ENCODE measurements at places on chromosomes 6 and 20.

GRCh38 chr6:113997116-113997515 is 26.2 kb upstream of the HDAC2 start:
- peak; percentile 21 for DNase-seq

DNA sequence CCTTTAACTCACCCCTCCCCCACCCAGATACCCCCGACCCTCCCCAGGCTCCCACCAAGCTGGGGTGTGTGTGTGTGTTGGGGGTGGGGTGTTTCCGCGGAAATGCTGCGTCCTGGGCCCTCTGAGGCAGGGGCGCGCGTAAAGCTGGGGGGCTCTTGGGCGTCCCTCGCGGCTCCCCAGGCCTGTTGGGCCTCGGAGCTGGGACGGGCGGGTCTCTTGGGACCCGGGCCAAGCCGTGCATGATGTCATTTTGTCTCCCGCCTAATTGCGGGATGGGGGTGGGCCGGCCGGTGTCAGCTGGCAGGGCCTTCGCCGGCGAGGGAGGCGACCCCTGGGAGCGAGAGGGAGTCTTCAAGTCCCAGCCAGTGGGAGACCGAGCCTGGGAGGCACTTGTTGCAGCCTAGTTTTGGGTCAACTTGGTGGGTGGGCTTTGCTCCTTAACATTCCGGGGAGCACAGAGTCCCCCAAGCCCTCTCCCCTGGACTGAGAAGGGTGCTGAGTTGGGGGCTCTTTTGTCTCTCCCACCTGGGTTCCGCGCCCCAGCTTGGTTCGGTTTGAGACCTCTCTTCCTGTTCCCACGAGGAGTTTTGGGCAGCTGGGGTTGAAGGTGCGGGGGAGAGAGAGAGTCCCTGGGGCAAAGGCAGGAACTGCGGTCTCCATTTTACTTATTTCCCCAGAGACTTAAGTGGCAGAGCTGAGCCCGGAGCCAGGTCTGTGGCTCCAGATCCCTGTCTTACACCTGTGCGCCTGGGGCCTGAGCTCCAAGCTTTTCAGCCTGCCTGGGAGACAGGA is 623 bp downstream of the MYBL2 start:
- DNase-seq = no peak

GRCh38 chr20:60518022-60518421 is 559.8 kb downstream of the CDH26 start:
- no peak for DNase-seq

- DNase-seq = no peak
Observed at GRCh38 chr6:93341900-93342613, 77.3 kb downstream of the EPHA7 start.

- DNase-seq = no peak
Observed at GRCh38 chr6:56005426-56005825, 130.0 kb upstream of the BMP5 start.

- DNase-seq = peak; percentile 54
Observed at GRCh38 chr6:52049252-52050050, 38.0 kb downstream of the PKHD1 start.

GRCh38 chr6:101513181-101513580 is 119.7 kb downstream of the GRIK2 start:
- no peak for DNase-seq

DNA sequence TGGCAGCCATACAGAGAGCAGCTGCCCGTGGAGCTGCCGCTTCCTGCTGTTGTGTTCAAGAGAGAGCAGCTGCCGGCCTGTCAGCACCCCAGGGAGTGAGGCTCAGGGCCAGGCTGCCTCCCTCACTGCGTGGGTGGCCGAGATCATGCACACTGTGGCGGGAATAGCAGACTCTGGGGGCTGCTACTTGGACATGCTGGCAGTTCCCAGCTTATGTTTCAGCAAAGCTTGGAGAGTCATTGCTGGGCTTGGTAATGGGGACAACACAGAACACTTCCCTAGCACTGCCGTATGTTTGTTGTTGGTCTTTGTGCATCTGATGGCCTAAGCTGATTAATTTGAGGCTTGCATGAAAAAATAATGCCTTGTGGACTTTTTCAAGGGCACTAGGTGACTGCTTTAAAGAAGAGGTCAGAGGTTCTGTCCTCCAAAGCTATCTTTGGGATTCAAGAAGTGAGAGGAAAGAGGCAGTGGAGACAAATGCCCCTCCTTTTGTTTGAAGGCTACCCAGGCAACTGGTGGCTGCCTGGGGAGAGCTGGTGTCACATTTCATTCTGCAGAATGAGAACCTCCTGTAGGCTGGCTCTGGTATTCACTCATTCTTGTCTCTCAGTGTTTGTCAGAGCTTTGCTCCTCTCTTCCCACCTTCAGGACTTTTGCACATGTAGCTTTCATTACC is 18.8 kb downstream of the MRAP2 start:
- DNase-seq = no peak

DNA sequence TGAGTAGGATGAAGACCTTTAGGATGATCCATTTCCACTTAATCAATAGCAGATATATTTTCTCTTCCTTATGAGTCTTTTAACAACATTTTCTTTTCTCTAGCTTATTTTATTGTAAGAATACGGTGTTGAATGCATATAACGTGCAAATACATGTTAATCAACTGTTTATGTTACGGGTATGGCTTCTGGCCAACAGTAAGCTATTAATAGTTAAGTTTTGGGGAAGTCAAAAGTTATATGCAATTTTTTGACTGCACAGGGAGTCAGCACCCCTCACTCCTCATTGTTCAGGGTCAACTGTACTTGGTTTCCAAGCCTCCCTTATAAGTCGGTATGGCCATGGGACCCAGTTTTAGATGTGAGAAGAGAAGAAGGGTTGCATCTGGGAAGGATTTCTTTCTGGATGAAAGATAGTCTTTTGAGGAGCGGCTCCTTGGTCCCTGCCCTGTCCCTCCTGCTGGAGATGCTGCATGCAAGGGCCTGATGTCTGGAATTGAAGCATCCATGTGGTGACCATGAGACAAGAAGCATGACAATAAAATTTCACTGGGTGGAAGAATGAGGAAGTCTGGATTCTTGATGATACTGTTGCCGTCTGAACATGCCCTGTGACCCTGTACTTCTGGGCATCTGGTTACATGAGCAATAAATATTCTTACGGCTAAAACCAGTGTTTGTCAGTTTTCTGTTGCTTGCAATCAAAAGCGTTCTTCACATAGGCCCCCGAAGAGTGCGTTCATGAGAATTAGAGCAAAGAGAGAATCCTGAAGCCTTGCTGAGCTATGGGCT is 194.7 kb upstream of the PMEPA1 start:
- DNase-seq = no peak

DNA sequence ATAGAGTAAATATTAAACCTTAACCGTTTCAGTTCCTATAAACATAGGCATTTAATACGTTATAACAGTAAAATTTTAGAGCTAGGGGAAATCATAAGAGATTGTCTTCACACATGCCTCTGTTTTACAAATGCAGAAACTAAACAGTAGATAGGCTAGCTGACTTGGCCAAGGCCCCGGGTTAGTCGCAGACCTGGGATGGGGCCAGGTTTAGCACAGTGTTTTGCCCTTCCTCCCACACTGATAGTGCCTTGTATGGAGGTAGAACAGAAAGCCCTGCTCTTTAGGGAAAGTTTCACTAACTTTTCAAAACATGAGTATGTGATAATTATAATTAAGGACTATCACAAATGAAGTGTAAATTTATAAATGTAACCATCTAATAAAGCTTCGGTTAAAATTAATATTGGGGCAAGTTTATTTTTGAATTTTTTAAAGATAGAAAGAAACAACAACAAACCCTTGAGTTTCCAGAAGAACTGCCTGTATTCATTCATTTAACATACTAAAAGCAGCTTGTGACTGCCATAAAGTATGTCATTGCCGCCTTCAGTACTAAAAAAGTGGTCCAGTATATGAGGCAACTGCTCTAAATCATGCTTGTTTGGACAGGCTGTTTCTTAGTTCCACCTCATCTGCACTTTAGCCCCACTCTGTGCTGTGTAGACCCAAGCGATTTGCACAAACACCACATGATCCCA is 62.5 kb upstream of the LOC128125822 start:
- DNase-seq = peak; percentile 67

GRCh38 chr6:161649068-161649467 is 375.2 kb upstream of the AGPAT4 start:
- no peak for DNase-seq

DNA sequence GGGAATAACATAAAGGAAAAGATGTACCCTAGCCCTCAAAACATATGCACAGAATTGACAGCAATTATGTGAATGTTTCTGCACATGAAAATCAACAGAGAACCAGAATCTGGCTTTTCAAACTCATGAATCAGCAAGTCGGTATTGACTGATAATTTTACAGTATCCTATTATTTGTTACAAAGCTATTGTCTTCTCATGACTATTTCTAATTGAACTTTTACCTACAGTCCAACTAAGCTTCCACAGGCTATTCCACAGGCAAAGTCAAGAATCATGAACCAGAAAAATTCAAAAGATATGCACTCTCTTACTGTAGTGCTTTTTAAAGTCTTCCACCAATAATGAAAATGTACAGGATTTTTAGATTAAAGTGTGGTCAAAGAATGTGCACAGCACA is 49.1 kb upstream of the DST start:
- DNase-seq = no peak

- DNase-seq = no peak
Observed at GRCh38 chr6:127939442-127940066, 38.7 kb upstream of the THEMIS start.

DNA sequence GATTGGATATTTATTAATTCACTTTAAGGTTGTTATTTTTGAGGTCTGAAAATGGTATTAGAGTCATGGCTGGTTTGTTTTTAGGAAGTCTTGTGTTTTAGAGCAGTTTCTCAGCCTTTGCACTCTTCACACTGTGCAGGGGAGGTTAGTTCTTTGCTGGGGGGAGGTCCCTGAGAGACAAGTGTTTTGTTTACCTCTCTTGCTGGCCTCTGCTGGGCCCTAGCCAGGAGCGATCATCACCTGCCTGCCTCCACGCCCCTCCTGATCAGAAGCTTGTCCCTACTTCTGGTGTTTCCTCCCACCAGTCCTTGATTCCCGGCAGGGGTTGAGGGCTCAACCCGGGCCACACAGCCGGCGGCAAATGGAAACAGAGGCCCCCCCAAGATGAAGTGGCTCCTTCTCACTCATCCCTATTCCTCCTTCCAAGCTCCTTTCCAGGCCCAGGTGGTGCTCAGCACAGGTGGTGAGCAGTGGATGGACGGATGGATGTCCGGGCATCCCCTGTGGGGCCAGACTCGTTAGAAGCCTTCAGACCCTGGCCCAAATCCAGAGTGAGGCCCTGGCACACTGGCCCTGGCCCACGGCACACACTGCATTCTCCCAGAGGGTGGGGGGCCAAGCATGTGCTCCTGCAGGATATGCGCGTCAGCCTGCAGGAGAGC is 51.3 kb downstream of the GRM4 start:
- no peak for DNase-seq

GRCh38 chr20:36084897-36085613 is 69.5 kb upstream of the EPB41L1 start:
- no peak for DNase-seq

DNA sequence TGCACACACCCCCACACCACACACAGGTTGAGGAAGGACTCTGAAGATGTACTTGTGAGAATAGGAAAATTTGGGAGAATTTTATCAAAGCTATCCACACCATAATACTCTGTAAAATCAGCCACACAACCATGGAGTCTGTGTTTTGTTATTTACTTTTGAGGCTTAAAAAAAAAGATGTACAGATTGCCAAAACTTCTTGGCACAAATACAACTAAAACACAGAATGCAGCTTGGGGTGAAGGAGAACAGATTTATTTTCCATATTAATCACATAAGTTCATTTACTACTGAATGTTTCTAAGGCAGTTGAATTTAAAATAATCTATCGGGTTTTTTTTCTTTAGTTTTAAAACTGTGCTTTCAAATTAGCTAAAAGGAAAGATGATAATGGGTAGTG is 32.8 kb upstream of the KCNQ5 start:
- DNase-seq = no peak

DNA sequence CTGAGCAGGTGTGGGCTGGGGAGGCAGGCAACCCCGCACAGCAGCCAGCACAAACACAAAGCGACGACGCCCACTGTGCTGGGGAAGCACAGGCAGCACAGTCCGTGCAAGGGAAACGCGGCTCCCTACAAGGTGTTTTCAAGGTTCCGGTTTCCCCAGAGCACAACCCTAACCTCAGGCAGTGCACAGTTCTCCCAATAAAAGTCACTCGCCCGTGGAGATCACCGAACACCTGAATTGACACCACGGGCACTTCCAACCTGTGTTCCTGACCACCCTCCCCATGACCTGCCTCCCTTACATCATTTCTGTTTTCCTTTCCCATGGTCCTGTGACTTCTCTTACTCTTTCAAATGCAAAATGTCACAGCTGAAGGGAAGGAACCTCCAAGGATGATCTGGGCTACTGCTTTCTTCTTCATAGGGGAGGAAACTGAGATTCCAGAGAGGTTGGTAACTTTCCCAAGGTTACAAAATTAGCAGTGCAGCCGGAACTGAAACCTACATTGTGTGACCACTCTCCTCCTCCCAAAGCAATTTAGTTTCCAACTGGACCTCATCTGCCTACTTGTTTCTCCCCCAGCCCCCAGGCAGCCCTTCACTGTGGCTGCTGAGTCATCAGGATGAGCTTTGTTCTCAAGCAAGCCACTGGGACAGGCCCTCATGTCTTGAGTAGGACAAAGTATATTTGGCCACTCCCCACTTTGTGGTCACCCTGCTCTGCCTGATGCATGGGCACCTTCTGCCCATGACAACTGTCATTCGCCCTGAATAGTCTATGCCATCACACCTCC is 125.3 kb downstream of the ATXN1 start:
- DNase-seq = peak; percentile 57

DNA sequence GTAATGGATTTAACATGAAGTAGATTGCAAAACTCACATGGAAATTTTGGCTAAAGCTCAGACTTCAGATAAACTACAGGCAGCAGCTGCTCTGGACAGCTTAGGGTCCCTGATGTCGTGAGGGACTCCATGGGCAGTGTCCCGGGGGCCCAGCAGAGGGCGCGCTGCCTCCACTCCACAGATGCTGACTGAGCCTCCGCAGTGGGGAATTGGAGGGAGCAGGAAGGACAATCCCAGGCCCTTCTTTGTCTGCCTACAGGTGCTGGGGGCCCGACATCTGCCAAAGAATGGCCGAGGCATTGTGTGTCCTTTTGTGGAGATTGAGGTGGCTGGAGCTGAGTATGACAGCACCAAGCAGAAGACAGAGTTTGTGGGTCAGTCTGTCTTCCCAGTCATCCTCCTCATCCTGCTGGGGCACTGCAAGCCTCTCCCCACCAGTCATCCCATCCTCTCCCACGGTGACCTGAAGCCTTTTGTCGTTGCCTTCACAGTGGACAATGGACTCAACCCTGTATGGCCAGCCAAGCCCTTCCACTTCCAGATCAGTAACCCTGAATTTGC is 35.9 kb downstream of the PLCG1 start:
- DNase-seq = peak; percentile 77

GRCh38 chr6:23441808-23442461 is 684.1 kb upstream of the NRSN1 start:
- no peak for DNase-seq

DNA sequence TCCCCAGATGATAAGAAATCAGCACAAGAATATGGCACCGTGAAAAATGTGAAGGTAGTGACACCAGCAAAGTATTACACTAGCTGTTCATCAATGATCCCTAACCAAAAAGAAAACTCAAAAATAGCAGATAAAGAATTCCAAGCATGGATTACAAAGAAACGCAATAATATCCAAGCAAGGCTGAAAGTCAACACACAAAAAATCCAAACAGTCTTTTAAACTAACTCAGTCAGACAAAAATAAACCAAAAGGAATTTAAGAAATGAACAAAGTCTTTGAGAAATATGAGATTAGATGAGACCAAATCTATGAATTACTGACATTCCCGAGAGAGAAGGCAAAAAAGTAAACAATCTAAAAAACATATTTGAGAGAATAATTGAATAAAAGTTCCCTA is 976.1 kb upstream of the MAP3K7 start:
- no peak for DNase-seq

Data from SK-MEL-5 (cell line).